Caki2 (cell line): ENCODE measurements at places on chromosomes 7 and 10. TPM values are rescaled to one million over a fixed set of nuclear protein-coding genes. Genes with fewer than 3 reads are reported as not detected.

The TUBB8 gene
- not detected in 2 replicates for total RNA-seq

The MEOX2 gene
- total RNA-seq: not detected in 2 replicates

The CACNA2D1 gene
- total RNA-seq: 2.5 and 5.8 TPM in 2 replicates

The PDE6C gene
- total RNA-seq: not detected in 2 replicates

The BTBD16 gene
- 0.14 and 0.88 TPM in 2 replicates for total RNA-seq

The GJD4 gene
- not detected in 2 replicates for total RNA-seq

The ABCC2 gene
- total RNA-seq: 64.4 and 68.4 TPM in 2 replicates

The CLIP2 gene
- total RNA-seq: 20.5 and 35.9 TPM in 2 replicates

The SH2D4B gene
- total RNA-seq: not detected in 2 replicates

The C10orf143 gene
- 4.8 TPM in 1 of 2 replicates, not detected in the other for total RNA-seq

The LLCFC1 gene
- not detected in 2 replicates for total RNA-seq

The ELMO1 gene
- 0.03 TPM in 1 of 2 replicates, not detected in the other for total RNA-seq

The KCNH2 gene
- 8.4 and 9.1 TPM in 2 replicates for total RNA-seq

The TAS2R3 gene
- not detected in 2 replicates for total RNA-seq
